ENCODE measurements at places on chromosomes 7 and 10.

DNA sequence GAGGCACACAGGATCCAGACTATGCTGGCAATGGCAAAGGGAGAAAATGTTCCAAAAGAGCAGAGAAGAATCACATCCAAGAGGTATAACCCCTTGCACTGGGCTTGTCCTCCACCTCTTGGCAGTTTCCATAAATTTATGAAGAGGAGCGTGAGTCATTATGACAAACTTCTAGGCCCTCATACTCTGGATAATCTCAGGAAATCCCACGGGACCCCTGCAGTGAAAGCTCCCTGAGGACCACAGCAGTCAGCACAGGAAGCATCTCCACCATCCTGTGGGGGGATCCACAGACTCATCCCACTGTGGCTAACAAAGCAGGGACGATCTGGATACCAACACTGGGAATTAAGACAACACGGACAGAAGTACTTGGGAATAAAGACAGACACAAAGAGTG lies 30.3 kb upstream of the GPAM start:
- DNase-seq: no peak

GRCh38 chr10:29946953-29947700 lies 112.3 kb downstream of the JCAD start:
- DNase-seq: no peak

DNA sequence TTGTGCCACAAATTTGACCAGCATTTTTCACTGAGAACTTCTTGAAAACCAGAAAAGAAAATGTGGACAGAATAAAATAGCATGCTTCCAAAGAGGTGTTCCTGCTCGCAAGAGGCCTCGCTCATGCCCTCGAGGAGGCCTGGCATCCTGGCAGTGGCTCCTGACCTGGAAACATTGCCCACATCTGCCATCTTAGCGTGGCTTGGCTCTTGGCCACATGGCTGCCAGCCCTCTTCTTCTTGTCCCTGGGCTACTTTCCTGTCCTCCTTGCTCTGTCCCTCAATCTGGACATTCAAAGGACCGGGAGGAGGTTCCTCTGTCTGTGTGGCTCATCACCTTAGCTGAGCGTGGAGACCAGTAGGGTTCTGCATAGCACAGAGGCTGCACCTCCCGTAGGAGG lies 131.6 kb upstream of the TMEM72 start:
- no peak for DNase-seq

DNA sequence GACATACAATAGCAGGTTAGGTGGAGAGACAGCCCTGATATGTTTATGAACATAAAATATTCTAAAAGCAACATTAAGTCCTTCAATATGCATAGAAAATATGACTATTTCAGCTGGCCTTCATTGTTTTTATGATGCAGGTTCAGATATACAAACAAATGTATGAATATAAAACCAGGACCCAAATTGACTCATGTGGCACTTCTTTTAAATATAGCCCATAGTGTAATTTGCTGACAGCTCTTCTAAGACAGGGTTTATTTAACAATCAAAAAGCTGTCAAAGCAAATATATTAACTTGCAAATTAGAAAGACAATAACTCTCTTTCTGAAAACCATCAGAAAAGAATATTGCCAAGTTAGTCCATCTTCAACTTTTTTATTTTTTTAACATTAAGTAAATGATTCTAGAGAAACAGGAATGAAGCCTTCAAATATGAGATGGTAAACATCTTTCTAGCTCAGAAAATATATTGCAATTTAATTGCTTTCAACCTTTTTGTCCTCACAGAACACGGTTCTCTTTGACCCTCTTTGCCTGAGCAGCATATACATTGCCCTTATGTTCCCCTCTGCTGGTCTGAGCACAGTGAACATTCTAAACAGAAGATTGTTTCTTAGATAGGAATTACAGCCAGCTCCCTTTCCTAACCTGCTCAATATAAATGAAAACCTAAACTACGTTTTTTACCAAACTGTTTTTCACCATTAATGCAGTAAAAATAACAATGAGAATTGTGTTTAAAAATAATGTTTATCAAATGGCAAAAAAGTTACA lies 82.8 kb downstream of the CACNA2D1 start:
- no peak for DNase-seq

DNA sequence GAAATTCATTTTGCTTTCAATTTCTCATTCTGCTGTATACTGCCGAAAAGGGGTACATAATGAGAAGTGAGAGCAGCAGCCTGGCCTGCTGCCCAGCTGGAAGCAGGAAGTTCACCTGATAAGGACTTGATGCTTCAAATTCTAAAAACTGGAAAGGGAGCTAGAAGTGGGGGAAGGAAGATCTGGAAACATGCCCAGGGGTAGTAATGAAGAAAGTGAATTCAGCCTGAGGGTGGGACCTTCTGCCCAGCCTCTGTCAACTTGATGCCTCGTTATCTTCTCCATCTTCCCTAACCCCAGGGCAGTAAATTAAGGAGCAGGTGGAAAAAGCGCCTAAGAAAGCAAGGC lies 69.4 kb downstream of the ARMH3 start:
- no peak for DNase-seq

- DNase-seq: no peak
Measured at GRCh38 chr10:16828701-16829175, 11.5 kb upstream of the RSU1 start.
